Mammary microvascular endothelial cell (primary cell): ENCODE measurements at places on chromosomes 5 and 9. TPM values are rescaled to one million over a fixed set of nuclear protein-coding genes. Genes with fewer than 3 reads are reported as not detected.

OR1J2 gene
- total RNA-seq, result not detected in 2 replicates

STOM gene
- 358 and 386 TPM in 2 replicates for total RNA-seq

ROR2 gene
- total RNA-seq, result 0.15 TPM in 1 of 2 replicates, not detected in the other

TNFAIP8 gene
- 5.7 and 8.8 TPM in 2 replicates for total RNA-seq

GPR151 gene
- not detected in 2 replicates for total RNA-seq

MLANA gene
- total RNA-seq, result not detected in 2 replicates

JAKMIP2 gene
- not detected in 2 replicates for total RNA-seq

ACOT12 gene
- not detected in 2 replicates for total RNA-seq

PCDHB16 gene
- total RNA-seq, result under 0.01 and 0.25 TPM in 2 replicates

ALDH7A1 gene
- 15.8 and 19.6 TPM in 2 replicates for total RNA-seq

RNF180 gene
- total RNA-seq, result 3.5 and 5.7 TPM in 2 replicates

KLHL9 gene
- total RNA-seq, result 25.3 and 26.6 TPM in 2 replicates

TSSK1B gene
- not detected in 2 replicates for total RNA-seq

BTNL8 gene
- total RNA-seq, result not detected in 2 replicates

SH2D3C gene
- 70.7 and 86.0 TPM in 2 replicates for total RNA-seq

WHRN gene
- 0.79 and 0.93 TPM in 2 replicates for total RNA-seq

LRRC14B gene
- not detected in 2 replicates for total RNA-seq

CNTNAP3B gene
- 19.0 and 22.2 TPM in 2 replicates for total RNA-seq

GRM6 gene
- not detected in 2 replicates for total RNA-seq

SLC6A7 gene
- not detected in 2 replicates for total RNA-seq

CHSY3 gene
- total RNA-seq, result 1.2 TPM in 2 replicates

LRRC70 gene
- 18.3 and 19.9 TPM in 2 replicates for total RNA-seq

SERF1B gene
- total RNA-seq, result 18.2 and 29.3 TPM in 2 replicates

OCLN gene
- 0.53 and 3.3 TPM in 2 replicates for total RNA-seq

FBP1 gene
- 15.2 and 15.8 TPM in 2 replicates for total RNA-seq

SPRY4 gene
- total RNA-seq, result 55.0 and 55.6 TPM in 2 replicates

VCAN gene
- total RNA-seq, result 3.4 and 4.8 TPM in 2 replicates

NPM1 gene
- total RNA-seq, result 1,118 and 1,253 TPM in 2 replicates

IL17B gene
- not detected in 2 replicates for total RNA-seq

CD274 gene
- 20.8 and 22.7 TPM in 2 replicates for total RNA-seq

PTGR1 gene
- 53.3 and 54.8 TPM in 2 replicates for total RNA-seq

RFESD gene
- 0.69 and 3.1 TPM in 2 replicates for total RNA-seq

ARL14EPL gene
- 0.07 and 0.15 TPM in 2 replicates for total RNA-seq

PCDHGA12 gene
- total RNA-seq, result 4.7 and 5.9 TPM in 2 replicates

IL31RA gene
- 0.53 and 1.4 TPM in 2 replicates for total RNA-seq

IL13 gene
- total RNA-seq, result not detected in 2 replicates

GABBR2 gene
- total RNA-seq, result 2.1 and 2.3 TPM in 2 replicates
